ENCODE measurements at places on chromosomes 7 and 10.

DNA sequence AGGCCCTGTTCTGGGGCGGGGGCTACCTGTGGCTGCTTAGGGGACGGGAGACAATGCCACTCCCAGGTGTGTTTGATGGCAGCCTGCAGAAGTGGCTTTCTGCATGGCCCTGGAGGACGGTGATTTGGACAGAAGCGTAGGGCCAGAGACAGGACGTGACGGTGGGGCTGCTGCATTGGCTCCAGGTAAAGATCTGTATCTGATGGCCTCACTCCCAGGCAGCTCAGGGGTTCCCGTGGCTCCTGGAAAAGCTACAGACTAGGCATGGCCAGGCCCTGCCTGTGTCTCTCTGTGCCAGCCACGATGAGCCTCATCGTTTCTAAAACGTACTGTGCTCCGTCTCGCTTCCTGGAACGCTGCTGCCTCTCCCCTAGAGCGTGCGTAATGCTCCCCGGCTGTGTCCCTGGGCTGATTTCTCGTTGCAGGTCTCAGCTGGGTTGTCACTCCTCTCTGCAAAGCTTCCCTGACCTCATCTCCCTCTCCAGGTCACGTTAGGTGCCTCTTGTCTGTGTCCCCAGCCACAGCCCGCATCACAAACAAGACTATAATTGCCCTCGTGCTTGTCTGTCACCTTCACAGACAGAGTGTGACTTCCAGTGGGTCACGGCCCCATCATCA, 12.6 kb downstream of the GTF2IRD1 start:
- no peak for DNase-seq

DNA sequence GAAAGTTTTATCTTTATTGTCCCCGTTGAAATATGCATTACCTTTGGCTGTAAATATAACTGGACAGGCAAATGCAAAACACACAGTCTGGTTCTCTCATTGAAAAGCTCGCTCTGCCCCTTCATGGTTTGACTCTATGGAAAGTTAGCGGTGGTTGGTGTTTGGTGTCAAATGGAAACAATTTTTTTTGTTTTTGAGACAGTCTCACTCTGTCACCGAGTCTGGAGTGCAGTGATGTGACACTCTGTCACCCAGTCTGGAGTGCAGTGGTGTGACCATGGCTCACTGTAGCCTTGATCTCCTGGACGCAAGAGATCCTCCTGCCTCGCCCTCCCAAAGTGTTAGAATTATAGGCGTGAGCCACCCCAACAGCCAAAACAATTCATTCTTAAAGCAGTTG, 149.7 kb downstream of the LRRC4 start:
- DNase-seq: no peak

DNA sequence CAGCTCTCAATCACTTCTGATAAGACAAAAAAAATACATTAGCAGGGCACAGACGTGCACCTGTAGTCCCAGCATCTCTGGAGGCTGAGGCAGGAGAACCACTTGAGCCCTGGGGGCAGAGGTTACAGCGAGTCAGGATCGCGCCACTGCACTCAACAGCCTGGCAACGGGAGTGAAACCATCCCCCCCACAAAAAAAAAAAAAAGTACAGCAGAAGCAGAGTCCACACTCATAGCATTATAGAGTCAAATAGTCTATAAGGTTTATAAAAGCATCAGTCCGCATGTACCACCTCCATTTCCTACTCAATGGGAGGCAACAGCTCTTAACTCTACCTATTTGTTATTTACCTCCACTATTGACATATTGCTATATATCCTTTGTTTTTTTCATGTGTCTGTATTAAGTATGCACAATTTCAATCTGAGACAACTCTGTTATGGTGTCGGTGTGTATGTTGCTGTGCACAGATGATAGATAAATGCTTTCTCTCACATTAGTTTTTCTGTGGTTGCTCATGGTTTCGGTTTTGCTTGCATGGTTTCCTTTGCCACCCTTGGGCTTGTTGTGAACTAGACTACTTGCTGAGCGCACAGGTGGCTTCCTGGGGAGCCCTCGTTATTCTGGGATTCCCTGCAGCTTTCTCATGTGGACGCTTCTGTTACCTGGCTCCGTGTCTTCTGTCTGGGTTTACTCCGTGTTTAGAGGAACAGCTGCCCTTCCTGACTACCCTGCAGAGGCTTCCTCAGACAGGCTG, 40.4 kb downstream of the PROSER2 start:
- DNase-seq: no peak

- DNase-seq: peak; percentile 82
Measured at GRCh38 chr10:19930936-19931893, 115.0 kb downstream of the PLXDC2 start.

DNA sequence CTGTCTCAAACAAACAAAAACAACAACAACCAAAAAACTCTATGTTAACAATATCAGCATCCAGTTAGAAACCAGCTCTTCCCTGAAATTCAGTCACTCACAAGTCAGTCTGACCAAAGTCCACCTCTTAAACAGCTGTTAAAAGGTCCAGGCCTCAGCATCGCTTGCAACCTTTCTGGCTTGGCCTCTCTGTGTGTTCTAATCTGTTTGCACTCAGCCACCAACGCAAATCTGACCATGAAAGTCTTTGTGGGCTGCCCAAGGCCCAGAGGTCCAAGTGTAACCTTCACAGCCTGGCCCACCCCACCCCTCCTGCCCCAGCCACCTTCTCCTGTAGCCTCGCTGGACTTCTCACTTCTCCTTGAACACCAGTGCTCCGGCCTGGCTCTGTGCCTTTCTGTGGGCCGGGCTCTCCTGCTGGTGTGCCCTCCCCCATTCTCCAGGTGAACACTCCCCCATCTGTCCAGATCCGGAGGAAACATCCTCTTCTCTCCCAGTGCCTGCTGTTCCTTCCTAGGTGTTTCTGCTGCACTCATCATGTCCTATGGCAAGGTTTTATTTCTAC, 72.2 kb upstream of the EFCAB10 start:
- no peak for DNase-seq

DNA sequence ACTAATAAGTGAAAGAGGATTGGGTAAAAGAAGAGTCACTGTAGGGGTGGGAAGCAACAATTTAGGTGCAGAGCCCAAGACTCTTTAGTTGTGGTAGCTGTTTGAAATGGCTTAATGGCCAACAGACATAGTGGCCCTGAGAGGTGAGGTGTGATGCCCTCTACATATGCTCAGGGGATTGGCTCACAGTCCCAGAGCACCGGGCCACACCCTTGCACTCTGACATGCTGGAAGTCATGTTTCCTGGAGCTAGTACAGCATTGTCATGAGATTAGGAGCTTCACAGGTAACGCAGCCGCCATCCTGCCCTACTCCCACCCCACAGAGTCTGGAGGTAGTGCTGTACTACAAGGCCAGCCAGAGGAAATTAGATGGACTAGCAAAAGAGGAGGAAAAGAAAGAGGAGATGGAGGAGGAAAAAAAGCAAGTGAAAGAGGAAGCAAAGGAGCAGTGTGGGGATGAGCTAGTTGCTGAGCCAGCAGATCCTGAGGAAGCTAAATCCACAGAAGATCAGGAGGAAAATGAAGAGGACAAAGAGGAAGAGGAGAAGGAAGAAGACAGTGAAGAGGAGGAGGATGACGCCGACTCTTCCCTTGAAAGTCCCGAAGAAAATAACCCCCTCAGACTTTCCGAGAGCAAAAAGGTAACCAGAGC, 14.8 kb upstream of the FLNC start:
- DNase-seq: no peak

- peak; percentile 71 for DNase-seq
Measured at GRCh38 chr10:69222157-69223027, 2.3 kb downstream of the HKDC1 start.

DNA sequence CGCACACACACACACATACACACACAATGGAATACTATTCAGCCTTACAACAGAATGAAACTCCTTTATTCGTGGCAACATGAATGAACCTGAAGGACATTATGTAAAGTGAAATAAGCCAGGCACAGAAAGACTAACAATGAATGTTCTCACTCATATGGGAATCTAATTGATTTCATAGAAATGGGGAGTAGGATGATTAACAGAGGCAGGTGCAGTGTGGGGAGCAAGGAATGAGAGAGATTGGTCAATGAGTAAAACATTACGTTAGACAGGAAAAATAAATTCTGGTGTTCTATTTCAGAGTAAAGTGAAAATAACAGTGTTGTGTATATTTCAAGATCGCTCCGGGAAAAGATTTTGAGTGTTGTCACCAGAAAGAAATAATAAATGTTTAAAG, 694.5 kb downstream of the NXPH1 start:
- no peak for DNase-seq

- no peak for DNase-seq
Measured at GRCh38 chr7:935874-936385, 18.6 kb downstream of the ADAP1 start.

DNA sequence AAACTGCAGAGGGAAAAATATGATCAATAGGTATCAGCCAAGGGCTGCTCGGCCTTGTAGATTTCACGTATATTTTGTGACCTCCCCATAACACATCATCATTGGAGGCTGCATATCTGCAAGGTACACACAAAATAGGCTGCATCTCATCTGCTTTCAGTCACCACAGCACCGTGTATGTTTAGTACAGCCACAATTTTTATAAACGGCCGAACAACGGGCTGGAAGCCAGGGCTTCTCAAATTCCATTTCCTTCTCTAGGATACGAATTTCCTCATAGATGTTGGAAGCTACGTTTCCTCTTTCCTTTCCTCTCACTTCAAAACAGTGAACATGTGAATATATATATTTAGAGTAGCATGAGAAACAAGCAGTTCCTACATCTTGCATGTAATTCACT, 20.2 kb upstream of the FOXK1 start:
- DNase-seq: no peak

DNA sequence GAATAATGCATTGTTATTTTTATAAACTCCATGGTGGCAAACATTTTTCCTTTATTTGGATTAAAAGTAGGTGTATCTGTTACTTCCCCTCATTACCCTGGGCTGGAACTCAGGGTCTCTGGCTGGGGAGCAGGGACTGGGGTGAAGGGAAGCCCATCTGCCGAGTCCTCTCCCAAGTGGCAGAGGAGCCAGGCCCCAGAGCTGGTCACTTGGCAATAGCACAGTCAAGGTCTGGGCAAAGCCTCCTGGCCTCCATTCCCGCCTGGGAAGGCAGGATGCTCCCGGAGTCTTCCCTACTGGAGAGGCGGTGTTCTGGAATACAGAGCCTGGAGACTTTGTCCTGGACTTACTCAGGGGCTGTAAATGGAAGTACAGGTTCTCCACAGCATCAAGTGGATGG, 76.2 kb downstream of the CDH23 start:
- no peak for DNase-seq

- DNase-seq: no peak
Measured at GRCh38 chr10:60167050-60167449, 222.6 kb downstream of the ANK3 start.

GRCh38 chr10:107423903-107424302, 259.4 kb upstream of the SORCS1 start:
- no peak for DNase-seq

- no peak for DNase-seq
Measured at GRCh38 chr7:93958216-93958615, 36.7 kb downstream of the GNG11 start.

GRCh38 chr7:522071-522950, 2.7 kb upstream of the PDGFA start:
- DNase-seq: peak; percentile 73

- no peak for DNase-seq
Measured at GRCh38 chr10:124470544-124471434, 9.2 kb downstream of the LHPP start.

GRCh38 chr7:156019776-156020565, 207.7 kb upstream of the SHH start:
- no peak for DNase-seq

DNA sequence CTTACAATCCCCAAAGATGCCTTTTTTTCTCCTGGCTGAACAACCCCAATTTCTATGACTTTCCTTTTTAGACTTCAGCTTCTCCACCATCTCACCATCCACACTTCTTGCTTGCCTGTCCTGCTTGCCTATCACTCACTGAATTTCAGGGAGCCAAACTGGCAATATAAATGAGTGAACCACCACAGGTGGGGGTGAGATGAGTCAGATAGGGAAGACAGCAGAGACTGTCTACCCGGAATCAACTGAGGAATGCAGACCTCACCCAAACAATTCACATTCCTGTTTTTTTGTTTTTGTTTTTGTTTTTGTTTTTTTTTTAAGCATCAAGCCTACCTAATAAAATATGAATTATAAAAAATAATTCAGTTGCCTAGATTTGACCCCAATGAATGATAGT, 273.8 kb downstream of the NRG3 start:
- DNase-seq: no peak

- DNase-seq: peak; percentile 68
Measured at GRCh38 chr10:23338155-23338828, 6.3 kb downstream of the C10orf67 start.

- DNase-seq: peak; percentile 76
Measured at GRCh38 chr10:6151087-6151977, 51.4 kb upstream of the PFKFB3 start.

GRCh38 chr10:44467090-44467489, 82.2 kb upstream of the CXCL12 start:
- DNase-seq: no peak

DNA sequence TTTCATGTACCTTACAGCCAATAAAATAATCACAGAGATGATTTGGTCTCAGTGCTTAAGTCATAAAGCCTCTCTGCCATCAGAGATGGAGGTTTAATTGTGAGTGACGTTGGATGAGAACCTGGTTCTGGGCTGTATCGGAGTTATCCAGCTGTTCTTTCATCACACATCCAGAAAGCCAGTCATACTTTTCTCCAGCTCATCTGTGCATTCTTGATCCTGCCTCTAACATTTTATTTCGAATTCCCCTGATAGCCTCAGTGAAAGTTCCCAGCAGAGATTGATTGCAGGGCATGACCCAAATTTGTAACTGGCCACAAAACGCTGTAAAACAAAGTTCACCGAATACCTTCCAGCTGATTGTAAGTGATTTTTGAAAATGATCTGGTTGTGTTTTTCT, 212.6 kb upstream of the HABP2 start:
- DNase-seq: no peak

DNA sequence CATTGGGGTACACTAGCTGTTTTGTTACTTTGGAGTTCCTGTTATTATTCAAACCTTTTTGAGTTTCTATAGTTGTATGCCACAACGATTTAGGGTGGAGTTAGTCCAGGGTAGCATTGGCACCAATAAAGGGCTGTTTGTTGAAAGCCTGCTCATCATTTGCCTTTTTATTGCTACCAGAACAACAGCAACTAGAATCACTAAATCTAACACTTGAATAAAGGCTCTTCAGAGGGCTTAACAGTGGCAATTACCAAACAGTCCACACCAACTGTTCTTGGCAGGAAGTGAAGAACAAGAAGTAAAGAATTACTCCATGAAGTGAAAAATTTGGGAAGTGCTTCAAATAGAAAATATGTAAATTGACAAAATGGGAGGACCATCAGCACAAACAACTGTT, 621.4 kb downstream of the PHTF2 start:
- DNase-seq: no peak

- no peak for DNase-seq
Measured at GRCh38 chr7:35967366-35968139, 166.7 kb downstream of the SEPTIN7 start.

DNA sequence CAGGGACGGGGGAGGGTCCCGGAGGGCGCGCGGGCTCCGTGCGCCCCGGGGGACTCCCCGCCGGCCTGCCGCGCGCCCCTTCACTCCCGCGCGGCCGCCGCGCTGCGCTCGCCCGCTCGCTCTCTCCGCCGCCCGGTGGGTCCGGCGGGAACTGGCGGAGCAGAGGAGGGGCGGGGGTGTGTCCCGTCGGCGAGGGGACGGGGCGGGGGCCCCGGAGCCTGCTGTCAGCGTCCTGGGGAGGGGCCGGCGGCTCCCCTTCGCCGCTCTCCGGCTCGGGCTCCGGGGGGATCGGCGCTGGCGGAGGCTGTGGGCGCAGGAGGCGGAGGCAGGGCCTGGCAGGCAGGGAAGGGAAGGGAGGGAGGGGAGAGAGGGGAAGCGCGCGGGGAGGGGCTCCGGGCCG, at the start of gene SH3PXD2A:
TSS of gene SH3PXD2A (minus strand) at position 153 of the 400 bp plus-strand sequence. CDS start 310 bp downstream, outside the sequence.
- peak; percentile 50 for DNase-seq
